ENCODE measurements at places on chromosomes 11 and 22. TPM values are rescaled to one million over a fixed set of nuclear protein-coding genes. Genes with fewer than 3 reads are reported as not detected.

RIBC2 gene
- polyA plus RNA-seq: not detected

PRODH gene
- polyA plus RNA-seq: 0.15 TPM

APOL6 gene
- polyA plus RNA-seq: 24.1 TPM

DLG2 gene
- 1.1 TPM for polyA plus RNA-seq

OR10W1 gene
- polyA plus RNA-seq: not detected

FAM111B gene
- 0.44 TPM for polyA plus RNA-seq

PRG3 gene
- not detected for polyA plus RNA-seq

OR5I1 gene
- not detected for polyA plus RNA-seq

APOL3 gene
- 109 TPM for polyA plus RNA-seq

MS4A7 gene
- 0.36 TPM for polyA plus RNA-seq

KRTAP5-10 gene
- polyA plus RNA-seq: not detected

CRYBB2 gene
- polyA plus RNA-seq: not detected

TMEM9B gene
- polyA plus RNA-seq: 97.6 TPM

LINC01488 gene
- polyA plus RNA-seq: not detected

AQP11 gene
- polyA plus RNA-seq: 0.37 TPM

RHOD gene
- 0.79 TPM for polyA plus RNA-seq

RCOR2 gene
- polyA plus RNA-seq: not detected

TSPAN32 gene
- polyA plus RNA-seq: 14.6 TPM

CECR2 gene
- not detected for polyA plus RNA-seq

CCDC73 gene
- not detected for polyA plus RNA-seq

NAALADL1 gene
- 27.0 TPM for polyA plus RNA-seq

CDC45 gene
- 0.57 TPM for polyA plus RNA-seq

HYOU1 gene
- 27.9 TPM for polyA plus RNA-seq

OR52E8 gene
- polyA plus RNA-seq: not detected

ANKK1 gene
- polyA plus RNA-seq: not detected

TNRC6B gene
- polyA plus RNA-seq: 27.3 TPM

DRD2 gene
- polyA plus RNA-seq: not detected

E2F8 gene
- not detected for polyA plus RNA-seq

MYBPC3 gene
- not detected for polyA plus RNA-seq

GVQW3 gene
- 1.7 TPM for polyA plus RNA-seq

SCN3B gene
- polyA plus RNA-seq: 0.05 TPM

OOSP2 gene
- polyA plus RNA-seq: not detected

RASGRP2 gene
- 208 TPM for polyA plus RNA-seq

PNPLA3 gene
- not detected for polyA plus RNA-seq

MUC6 gene
- polyA plus RNA-seq: 0.13 TPM

CHST1 gene
- polyA plus RNA-seq: not detected

LIMK2 gene
- polyA plus RNA-seq: 26.8 TPM

CCDC134 gene
- polyA plus RNA-seq: 2.7 TPM

BTG4 gene
- not detected for polyA plus RNA-seq

TAGLN gene
- polyA plus RNA-seq: 0.36 TPM

CASP5 gene
- not detected for polyA plus RNA-seq

CD6 gene
- polyA plus RNA-seq: 298 TPM

MMP8 gene
- not detected for polyA plus RNA-seq

HPX gene
- polyA plus RNA-seq: not detected

MS4A6E gene
- not detected for polyA plus RNA-seq

MUC2 gene
- polyA plus RNA-seq: not detected

APOA5 gene
- polyA plus RNA-seq: not detected

OR52D1 gene
- polyA plus RNA-seq: not detected

GDPD4 gene
- not detected for polyA plus RNA-seq

MYH9 gene
- polyA plus RNA-seq: 476 TPM

KDM2A gene
- 17.3 TPM for polyA plus RNA-seq

APOBEC3G gene
- 110 TPM for polyA plus RNA-seq

KCNJ1 gene
- 0.23 TPM for polyA plus RNA-seq

TESMIN gene
- 2.6 TPM for polyA plus RNA-seq

OR52N4 gene
- 0.50 TPM for polyA plus RNA-seq

OR51E2 gene
- polyA plus RNA-seq: not detected

CDCA5 gene
- not detected for polyA plus RNA-seq
